Chondrocyte (in vitro differentiated cells): ENCODE measurements at places on chromosomes 6 and 20. TPM values are rescaled to one million over a fixed set of nuclear protein-coding genes. Genes with fewer than 3 reads are reported as not detected.
A peak's percentile ranks its signal among the peaks of the same experiment; 100 is the strongest.

- DNase-seq, result no peak
These were observed 102.0 kb downstream of the LAMP5 start for GRCh38 chr20:9616455-9616805.

GRCh38 chr6:42619963-42620362, 56.1 kb downstream of the UBR2 start:
- DNase-seq, result no peak

GRCh38 chr6:34516391-34517324, 39.5 kb downstream of the SPDEF start:
- peak; percentile 67 for DNase-seq

- no peak for DNase-seq
These were observed 298.4 kb downstream of the MAFB start for GRCh38 chr20:40390654-40391053.

- no peak for DNase-seq
These were observed 94.8 kb downstream of the GRM1 start for GRCh38 chr6:146123616-146124015.

GRCh38 chr6:91080871-91081270, 494.0 kb upstream of the MAP3K7 start:
- no peak for DNase-seq

DNA sequence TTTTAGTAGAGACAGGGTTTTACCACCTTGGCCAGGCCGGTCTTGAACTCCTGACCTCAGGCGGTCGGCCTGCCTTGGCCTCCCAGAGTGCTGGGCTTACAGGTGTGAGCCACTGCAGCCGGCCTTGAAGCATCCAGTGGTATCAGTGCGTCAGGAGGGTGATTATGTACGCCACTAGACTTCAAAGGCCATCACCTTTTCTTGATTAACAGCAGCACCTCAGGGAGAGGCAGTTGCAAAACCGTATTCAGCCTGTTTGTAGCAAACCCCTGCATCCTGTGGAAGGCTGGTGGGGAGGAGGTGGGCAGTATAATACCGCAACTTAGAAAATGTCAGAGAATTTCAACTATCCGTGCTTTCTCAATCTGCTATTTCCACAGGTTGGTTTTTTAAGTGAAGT, 27.3 kb upstream of the SHLD1 start:
- DNase-seq, result no peak

GRCh38 chr6:113772961-113773360, 84.2 kb upstream of the MARCKS start:
- DNase-seq, result no peak

Gene GMEB2
- total RNA-seq, result 7.8 to 8.5 TPM (median 7.9 TPM) in 3 replicates

DNA sequence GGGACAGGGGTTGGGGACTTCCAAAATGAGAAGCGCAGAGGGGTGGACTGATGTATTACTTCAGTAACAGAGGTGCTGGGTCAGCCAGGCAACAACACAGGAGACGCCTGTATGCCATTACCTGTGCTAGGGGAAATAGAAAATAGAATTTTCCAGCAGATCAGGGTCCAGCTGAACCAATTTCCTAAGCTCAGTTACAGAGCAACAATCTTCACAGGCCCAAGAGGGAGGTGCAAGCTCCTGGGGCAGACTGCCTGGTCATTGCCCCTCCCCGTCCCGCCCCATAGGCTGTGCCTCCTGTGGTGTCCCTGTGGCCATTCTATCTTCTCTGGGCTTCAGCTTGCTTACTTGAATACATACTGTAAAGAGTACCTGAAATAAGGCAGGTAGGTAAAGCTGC, 3.7 kb downstream of the KCNK5 start:
- no peak for DNase-seq

Gene COL19A1
- 0.22 to 2.0 TPM (median 2.0 TPM) in 3 replicates for total RNA-seq

GRCh38 chr20:25145131-25145530, 50.4 kb upstream of the ENTPD6 start:
- DNase-seq, result no peak

DNA sequence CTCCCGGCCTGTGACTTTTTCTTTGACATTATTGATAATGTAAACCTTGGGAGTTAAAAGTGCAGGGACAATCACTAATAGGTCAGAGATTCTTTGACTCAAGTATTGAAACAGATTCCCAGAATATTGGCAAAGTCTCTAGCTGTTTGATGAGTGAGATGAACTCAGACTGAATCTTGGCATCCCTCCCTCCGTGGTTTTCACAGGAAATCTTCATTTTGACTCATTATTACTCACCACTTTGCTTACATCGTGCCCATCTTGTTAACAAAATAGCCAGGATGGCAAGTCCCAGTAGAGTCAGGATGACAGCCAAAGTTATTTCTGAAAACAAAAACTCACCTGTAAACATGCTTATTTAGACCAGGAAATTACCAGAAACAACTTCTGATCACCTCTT, 2.0 kb downstream of the TSBP1 start:
- no peak for DNase-seq

DNA sequence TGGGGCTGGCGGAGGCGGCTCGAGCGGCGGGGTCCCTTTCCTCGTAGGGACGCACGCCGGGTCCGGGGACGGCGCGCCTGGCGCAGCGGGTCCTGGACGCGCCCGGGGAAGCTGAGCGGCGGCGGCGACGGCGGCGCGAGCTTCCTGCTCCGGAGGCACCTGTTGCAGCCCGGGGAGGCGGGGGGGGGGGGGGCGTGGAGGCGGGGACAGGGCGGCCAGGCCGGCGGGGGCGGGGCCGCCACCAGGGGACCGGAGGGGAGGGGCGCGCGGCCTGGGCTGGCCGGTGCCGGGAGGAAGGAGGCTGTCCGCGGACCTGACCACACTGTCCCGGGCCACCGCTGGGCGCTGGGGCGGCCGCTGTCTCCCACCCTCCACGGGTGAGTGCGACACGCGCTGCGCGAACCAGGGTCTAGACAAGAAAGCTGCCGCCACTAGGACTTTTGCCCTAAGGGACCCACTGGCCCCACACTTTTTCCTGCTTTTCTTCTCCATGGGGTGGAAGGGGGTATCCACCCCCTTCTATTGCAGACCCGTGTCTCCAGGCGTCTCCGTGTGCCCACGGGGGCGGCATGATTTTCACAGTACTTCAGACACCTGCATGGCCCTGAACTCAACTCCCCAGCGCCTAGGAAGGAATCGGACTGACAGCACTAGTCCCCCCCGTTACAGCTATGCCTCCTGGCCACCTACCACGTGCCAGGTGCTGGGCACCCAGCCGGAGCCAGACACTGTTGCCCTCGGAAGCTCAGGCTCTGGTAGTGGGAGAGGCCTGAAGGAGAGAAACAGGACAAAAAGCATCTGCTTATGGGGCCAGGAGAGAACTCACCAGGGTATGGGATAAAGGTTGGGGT, at the start of gene NFATC2:
NFATC2 (minus strand) TSS at position 149 of the 851 bp plus-strand sequence. CDS start 220 bp downstream, outside the sequence.
- no peak for DNase-seq

GRCh38 chr6:2749969-2750600, 637 bp downstream of the MYLK4 start:
- DNase-seq, result no peak

- no peak for DNase-seq
These were observed 15.3 kb downstream of the MYH7B start for GRCh38 chr20:34970846-34971560.

- DNase-seq, result no peak
These were observed 6.0 kb downstream of the MMP9 start for GRCh38 chr20:46014517-46015396.

Gene OR2H2
- total RNA-seq, result not detected in 3 replicates

- no peak for DNase-seq
These were observed 73.9 kb downstream of the UBR2 start for GRCh38 chr6:42637681-42638080.

GRCh38 chr6:169899481-169900145, 148.2 kb downstream of the ERMARD start:
- DNase-seq, result no peak

DNA sequence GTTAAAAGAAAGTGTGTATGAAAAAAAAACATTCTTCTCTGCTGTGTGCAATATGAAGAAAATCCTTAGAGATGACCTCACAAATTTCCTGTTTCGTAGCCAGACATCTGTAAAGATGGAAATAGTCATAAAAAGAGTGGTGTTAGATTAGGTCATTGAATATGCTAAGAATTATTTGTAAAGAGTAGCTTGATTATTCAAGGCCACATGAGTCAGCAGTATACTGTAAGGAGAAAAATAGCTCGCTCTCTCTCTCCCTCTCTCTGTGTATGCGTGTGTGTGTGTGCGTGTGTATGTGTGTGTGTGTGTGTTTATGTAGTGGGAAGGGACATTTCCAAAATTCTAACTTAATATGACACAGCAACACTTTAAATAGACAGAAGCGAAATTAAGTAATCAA, 78.8 kb downstream of the PTCHD4 start:
- no peak for DNase-seq

DNA sequence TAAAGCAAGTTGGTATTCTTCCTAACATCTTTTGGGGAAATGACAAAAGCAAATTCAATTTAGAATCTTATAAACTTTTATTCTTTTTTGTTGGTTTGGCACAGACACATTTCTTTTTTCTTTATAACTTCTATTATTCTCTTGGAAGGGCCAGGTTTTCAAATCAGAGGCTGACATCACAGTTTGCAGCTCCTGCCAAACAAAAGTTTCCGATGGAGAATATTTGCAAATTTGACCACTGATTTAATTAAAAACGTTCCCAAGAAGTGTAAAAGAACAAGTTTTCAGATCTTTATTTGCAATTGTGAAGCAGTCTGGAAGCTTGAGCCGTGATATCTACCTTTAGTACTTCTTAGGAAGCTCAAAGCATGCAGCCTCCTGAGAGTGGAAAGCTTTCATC, 53.8 kb upstream of the CD83 start:
- no peak for DNase-seq

GRCh38 chr6:48403587-48403986, 292.6 kb upstream of the PTCHD4 start:
- no peak for DNase-seq

DNA sequence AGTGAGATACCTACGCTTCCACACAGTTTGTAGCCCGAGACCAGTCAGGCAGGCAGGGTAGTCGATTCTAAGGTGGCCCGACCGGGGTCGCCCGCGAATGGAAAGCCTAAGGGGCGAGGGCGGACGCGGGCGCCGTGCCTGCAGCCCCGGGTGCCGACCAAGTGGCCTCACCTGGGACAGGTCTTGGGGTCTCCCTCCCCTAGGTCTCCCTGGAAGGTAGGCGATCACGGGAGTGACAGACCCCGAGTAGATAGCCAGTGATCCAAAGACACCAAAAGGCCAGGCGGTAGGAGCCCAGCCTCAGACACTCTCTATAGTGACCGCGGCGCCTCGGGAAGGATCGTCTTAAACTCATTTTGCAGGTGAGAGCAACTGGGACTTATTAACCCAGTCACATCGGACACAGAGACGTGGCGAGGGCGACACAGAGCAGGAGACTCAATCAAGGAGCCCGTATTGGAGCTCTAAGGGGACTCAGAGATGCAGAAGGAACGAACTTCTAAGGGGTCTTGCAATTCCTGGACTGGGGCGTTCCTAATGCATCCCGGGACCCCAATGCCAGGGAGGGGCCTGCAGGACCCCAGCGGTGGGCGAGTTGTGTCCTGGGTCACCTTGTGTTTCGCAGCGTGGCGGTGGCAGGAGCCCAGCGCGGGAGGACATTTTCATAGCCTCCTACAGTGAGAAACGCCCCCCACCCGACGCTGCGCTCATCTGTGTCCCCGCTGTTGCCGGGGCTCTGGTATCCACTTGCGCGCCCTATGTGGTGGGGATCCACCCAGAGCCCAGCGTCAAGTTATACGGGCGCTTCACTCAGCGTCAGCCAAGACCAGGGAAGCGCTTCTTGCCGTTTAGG, 2.1 kb upstream of the VSX1 start:
- DNase-seq, result no peak

GRCh38 chr6:164825386-164825785, 484.0 kb downstream of the C6orf118 start:
- DNase-seq, result no peak

- DNase-seq, result no peak
These were observed 23.2 kb downstream of the PRPF6 start for GRCh38 chr20:64003960-64004725.

- DNase-seq, result no peak
These were observed 69.7 kb upstream of the SCP2D1 start for GRCh38 chr20:18743665-18744440.

Gene SLC17A1
- not detected in 3 replicates for total RNA-seq

DNA sequence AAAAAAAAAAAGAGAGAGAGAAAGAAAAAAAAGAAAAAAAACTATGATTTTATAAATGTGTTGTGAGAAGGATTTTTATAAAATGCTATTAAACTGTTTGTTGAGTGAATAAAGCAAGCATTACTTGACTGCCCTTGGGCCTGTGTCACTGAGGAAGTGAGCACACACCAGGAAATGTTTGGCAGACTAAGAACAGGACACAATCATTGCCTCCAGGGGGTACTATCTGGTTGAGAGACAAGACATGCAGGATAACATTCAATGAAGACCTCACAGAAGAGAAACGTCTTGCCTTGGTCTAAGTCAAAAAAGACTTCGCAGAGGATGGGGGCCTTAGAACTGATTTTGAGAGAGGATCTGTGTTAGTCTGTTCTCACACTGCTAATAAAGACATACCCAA, 40.6 kb downstream of the MTFR2 start:
- no peak for DNase-seq

Gene PACSIN1
- total RNA-seq, result 0.15 to 0.21 TPM in 2 of 3 replicates, not detected in the other

DNA sequence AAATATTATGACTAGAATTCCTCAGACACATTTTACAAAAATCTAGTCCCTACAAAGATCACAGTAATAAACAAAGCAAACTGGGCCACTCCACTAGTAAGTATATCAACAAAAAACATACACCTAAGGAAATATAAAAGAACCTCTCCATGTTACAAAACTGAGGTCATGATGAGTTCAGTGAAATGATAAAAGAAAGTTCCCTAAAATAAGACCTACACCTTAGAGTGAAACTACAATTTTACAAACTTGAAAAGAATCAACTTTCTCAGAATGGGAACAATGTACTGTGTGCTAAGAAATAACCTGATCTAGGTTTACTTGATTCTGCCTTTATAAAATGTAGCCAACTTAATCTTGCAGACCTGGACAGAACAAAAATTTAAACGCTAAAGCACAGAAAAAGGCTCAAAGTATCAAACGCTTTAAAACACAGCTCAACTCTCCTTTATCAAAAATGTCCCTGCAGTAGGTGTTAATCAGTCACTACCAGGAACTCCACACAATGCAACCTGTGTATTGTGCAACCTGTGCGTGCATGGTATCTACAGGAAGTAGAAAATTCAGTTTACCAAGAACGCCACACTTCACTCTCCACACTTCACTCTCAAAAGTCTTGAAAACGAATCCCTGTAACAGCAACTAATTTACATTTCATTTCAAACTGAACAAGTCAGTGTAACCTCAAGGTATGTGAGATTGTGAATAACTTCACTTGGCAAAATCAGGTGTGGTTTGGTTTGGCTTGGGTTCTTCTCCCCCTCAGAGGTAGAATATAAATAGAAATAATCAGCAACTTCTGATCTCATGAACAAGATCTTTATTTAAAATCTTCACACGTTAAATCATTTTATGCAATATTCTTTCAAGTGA, 1.8 kb downstream of the RALGAPA2 start:
- DNase-seq, result no peak
